Fibroblast of skin of back (primary cell): ENCODE measurements at places on chromosomes 3 and 15.

DNA sequence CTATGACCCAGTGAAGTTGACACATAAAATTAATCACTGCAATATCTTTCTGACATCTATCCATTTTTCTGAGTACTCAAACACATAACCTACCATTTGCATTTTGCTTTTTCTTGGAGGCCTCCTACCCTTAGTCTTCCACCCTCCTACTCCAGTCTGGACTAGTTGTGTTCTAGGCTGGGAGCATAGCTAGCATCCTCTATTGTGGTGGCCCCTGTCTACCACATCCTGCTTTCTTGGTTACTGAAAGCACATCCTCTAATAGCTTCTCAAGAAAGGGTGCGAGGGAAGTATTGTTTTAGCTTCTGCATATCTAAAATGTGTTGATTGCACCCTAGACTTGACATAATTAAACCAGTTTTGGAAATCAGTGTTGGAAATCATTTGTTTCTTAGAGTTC is 176.5 kb downstream of the THSD4 start:
- DNase-seq, result no peak

DNA sequence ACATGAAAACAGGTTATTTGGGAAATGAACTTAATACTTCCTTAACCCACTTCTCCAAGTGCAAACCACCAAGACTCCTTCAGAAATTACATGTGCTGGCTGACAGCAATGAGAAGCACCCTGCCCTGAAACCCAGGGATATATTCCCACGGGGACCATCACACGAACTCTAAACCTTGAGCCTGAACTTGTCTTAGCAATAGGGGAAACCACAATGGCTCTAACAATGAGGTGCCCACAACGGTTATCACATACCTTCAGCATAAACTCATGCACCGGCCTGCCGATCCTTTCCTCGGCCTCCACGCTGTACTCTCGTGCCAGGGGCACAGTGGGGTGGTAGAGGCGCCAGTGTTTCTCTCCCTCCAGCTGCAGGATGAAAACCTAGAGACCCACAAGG is 13.4 kb downstream of the RIOX2 start:
- DNase-seq, result no peak

DNA sequence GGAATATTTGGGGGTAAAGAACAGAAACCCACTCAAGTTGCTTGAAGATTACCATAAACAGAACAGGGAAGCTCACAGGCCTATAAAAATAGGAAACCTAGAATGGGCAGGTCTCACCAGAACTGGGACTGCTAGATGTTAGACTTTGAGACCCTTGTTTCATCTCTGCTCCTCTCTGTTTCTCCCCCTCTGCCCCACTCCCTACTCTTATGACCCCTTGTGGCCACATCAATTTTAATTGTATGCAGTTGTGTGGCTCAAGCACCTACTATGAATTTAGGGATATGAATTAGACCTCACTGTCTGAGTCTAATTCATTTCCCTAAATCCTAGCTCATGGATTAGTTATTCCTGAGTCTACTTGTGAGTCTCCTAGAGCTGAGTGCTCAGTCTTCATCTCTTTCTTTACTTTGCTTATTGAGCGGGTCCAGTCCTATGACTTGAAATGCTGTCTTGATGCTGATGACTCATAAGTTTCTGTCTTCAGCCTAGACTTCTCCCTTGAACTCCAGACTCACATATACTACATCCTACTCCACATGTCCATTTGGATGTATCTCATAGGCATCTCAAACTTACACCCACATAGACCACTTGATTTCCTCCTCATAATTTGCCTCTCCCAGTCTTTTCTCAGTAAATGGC is 78.7 kb downstream of the ITPR1 start:
- no peak for DNase-seq

DNA sequence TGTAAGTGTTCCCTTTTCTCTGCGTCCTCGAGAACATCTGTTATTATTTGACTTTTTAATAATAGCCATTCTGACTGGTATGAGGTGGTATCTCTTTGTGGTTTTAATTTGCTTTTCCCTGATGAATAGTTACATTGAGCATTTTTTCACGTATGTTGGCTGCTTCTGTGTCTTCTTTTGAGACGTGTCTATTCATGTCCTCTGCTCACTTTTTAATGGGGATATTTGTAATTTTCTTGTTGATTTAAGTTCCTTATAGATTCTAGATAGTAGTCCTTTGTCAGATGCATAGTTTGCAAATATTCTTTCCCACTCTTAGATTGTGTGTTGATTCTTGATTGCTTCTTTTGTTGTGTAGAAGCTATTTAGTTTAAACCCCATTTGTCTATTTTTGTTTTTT is 179.2 kb downstream of the DOCK3 start:
- no peak for DNase-seq

DNA sequence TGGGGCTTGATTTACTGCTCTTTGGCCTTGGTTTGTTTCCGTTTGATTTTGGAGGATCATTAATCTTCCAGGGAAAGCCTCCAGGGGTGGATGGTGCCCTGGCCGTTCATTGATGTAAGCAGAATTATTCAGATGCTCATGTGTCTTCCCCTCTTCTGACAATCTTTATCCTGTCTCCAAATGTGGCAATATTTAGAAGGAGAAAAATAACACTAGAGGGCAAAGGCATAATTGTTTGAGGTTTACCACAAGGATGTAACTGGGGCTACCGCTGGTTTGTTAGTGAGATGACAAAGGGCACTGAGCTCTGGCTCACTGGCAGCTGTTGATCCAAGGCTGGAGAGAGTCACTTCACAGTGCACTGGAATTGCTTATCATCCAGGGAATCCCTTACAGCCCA is 18.2 kb upstream of the PLCL2 start:
- DNase-seq, result peak; percentile 81

DNA sequence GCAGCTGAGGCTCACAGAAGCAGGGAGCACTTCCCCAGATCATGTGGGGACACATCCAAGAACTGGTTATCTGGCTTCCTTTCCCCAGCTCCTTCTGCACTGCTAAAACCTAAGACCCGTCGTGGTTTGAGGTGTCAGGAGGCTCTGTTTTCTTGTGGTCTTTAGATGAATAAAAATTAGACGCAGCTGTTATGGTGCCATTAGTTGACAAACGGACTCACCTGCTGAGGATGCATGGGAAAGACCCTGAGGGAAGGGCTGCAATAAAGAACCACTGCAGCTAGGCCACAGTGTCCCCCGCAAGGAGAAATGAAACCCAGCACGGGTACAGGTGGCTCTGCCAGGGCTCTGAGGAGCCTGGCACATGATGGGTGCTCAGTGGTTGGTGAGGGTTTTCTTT is 99.4 kb downstream of the IQSEC1 start:
- no peak for DNase-seq

DNA sequence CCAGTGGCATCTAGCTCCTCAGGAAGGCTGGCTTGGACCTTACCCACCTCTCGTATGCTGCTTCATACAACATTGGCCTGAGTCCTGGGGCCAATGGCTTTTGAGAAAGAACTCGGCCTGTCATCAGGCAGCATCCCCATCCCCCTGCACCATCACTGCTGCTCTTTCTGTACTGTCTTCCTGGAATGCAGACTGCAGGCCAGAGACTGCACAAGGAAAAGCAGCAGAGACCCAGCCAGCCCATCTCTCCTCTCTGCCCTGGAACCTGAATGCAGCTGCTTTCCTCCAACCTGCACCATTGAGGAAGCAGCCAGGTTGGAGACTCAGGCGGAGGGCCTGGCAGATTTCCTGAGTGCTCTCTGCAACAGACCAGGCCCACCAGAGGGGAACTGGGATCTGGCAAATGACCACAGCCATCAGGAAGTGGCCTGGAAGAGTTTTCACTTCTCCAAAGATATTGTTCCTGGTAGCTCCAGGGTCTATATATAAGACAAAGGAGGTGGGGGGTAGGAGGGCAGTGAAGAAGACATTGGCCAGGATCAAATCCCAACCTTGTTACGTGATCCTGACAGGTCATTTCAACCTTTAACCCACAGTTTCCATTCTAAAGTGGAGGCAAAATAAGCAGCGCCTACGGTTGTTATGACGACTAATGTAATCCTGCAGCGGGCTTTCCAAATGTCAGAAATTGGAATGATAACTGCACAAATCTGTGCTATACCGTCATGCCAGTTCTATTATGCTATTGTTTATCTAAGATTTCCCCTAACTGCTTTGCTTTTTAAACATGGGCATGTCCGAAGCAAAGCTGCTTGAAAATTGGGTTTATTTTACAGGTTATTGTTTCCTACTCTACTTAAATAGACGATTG is 24.4 kb upstream of the RAB7A start:
- DNase-seq, result no peak
